Fibroblast of skin of back (primary cell): ENCODE measurements at places on chromosomes 6 and 20.

DNA sequence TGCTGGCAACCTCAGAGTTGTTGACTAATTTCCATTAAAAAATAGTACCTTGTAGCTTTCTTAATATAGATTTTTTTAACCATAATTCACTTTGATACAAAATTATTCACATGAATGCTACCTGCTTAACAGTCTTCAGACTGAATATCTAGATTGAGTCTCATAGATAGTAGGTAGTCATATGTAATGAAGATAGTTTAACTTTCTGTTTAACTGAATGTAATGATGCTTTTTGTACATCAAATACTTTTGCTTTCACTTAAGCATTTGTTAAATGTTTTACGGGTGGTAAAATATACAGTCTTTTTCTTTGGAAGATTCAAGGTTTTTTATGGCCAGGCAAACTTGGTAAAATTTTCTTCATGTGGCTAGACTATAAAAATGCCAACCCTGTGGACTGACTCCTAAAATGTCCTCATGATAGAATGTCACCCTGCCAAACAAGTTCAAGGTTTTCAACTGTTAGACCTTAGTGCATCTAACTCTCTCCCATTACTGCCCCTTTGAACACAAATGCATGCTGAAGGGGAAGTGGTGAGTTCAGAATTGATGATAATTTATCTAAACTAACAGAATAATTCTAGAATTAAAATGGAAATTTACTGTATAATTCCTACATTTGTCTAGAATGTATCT lies 16.4 kb downstream of the TBPL1 start:
- no peak for DNase-seq

- DNase-seq: no peak
These were observed 12.7 kb downstream of the MANEA start for GRCh38 chr6:95589826-95590570.

DNA sequence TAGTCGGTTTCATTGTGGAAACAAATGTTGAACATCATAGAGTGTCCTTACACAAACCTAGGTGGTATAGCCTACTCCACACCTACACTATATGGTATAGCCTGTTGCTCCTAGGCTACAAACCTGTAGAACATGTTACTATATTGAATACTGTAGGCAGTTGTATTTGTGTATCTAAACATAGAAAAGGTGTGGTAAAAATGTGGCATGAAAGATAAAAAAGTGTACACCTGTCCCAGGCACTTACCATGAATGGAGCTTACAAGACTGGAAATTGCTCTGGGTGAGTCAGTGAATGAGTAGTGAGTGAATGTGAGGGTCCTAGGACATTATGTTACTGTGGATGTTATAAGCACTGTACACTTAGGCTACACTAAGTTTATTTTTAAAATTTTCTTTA lies 103.0 kb downstream of the ZFAND3 start:
- no peak for DNase-seq

GRCh38 chr6:136209496-136209895 lies 40.6 kb downstream of the MTFR2 start:
- no peak for DNase-seq
